CD14-positive monocyte (primary cell): ENCODE measurements at places on chromosomes 16 and 17.

GRCh38 chr17:4220655-4221054 is 43.1 kb downstream of the ANKFY1 start:
- no peak for DNase-seq

GRCh38 chr17:75814900-75815373 is 29.3 kb downstream of the UNC13D start:
- DNase-seq: peak; percentile 5

DNA sequence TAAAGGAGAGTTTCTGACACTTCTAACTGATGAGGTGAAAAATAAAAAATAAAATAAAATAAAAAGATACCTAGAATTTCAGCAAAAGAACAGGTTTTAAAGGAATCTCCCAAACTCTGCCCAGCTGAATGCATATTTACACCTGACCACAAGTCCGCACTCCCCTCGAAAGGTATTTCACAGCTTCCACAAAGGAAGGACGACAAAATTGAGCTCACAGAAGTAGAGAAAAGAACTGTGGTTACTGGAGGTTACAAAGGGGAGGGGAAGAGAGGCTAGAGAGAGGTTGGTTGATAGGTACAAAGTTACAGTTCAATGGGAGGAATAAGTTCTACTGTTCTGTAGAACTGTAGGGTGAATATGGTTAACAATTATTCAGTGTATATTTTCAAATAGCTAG is 5.0 kb downstream of the LITAF start:
- DNase-seq: no peak

DNA sequence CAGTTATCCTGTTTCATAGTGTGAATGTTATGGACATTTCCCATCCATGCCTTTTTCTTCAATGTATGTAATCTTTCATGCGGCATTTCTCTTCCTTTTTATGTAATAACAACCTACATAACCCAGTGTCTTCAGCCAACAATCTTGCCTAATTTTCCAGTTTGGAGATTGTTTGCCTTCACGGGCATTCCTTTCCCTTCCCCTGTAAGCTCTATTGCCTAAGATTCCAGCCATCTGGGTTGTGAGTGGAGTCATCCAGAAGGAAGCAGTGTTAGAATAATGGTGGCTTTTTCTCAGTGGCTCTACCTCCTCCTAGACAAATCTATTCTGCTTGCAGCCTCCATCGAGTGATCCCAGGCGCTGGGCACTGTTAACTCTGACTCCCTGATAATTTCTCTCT is 22.3 kb downstream of the SYCE1L start:
- no peak for DNase-seq

DNA sequence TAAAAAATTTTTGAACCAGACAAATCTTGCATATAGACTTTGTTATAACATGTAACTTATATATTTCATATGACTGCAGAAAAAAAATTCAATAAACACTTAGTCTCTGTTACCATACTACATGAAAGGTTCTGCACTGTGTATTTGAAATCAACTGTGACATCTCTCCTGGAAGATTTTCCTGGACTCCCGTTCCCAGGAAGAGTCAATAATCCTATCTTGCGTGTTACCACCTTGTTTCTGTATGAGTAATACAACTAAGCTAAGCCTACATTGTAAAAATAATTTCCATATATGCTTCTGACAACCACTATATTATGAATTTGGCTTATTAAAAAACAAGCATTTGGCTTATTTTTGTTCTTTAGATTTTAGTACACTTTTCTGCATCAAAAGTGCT is 665.6 kb upstream of the SOX9 start:
- DNase-seq: no peak

GRCh38 chr16:88775825-88776224 is 9.2 kb downstream of the PIEZO1 start:
- no peak for DNase-seq

- DNase-seq: no peak
These were observed 89.7 kb upstream of the CLEC18A start for GRCh38 chr16:69861292-69862030.

- DNase-seq: peak; percentile 47
These were observed 56.3 kb downstream of the XYLT1 start for GRCh38 chr16:17414421-17414820.

DNA sequence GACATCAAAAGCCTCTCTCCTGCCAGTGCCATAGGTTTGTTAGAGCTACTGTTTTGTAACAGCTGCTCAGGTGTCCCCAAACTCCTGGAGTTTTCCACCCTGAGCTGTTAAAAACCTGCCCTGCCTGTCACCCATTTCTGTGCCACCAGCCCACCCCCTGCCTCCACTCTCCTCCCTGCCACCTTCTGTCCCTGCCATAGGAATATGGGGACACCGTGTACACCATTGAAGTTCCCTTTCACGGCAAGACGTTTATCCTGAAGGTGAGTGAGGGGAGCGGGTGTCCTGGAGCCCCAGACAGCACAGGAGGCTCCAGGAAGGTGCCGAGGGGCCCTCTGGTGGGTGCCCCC is 5.2 kb upstream of the TCAP start:
- DNase-seq: no peak

- no peak for DNase-seq
These were observed 21.3 kb downstream of the CYLD start for GRCh38 chr16:50763211-50763610.

DNA sequence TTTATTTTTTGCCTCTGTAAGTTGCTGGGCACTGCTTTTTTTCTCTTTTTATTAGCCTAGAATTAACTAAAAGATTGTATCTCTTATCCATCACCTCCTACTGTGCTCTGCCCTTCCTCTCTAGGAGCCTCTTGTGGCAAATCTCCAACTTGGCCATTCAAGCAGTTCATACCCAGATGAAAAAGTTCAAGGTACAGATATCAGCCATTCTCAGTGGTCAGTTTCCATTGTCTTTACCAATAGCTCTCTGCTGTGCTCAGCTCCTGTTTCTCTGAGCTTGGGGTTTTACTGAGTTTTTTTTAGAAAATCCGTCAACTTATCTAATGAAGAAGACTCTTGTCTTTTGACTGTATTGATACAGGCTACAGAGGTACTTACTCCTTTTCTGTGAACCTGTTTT is 15.6 kb downstream of the MOSMO start:
- no peak for DNase-seq

DNA sequence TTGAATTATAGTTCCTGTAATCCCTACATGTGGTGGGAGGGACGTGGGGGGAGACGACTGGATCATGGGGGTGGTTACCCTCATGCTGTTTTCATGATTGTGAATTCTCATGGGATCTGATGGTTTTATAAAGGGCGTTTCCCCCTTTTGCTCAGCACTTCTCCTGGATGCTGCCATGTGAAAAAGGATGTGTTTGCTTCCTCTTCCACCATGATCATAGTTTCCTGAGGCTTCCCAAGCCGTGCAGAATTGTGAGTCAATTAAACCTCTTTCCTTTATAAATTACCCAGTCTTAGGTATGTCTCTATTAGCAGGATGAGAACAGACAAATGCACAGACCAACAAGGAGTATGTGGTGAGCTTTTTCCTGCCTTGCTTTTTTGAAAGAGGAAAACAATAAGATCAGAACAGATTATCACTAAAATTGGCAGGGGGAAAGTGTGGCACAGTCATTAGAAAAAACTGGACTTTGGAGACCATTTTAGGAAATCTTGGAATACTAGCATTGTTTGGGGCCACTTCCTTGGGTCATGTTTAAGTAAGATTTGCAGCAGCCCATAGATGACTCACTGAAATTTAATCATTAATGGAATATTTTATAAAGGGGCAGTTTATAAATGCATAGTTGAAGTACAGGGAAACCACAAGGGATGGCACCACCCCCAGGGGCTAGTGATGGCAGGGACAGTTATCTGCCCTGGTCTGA is 352.8 kb downstream of the CDH13 start:
- DNase-seq: no peak

DNA sequence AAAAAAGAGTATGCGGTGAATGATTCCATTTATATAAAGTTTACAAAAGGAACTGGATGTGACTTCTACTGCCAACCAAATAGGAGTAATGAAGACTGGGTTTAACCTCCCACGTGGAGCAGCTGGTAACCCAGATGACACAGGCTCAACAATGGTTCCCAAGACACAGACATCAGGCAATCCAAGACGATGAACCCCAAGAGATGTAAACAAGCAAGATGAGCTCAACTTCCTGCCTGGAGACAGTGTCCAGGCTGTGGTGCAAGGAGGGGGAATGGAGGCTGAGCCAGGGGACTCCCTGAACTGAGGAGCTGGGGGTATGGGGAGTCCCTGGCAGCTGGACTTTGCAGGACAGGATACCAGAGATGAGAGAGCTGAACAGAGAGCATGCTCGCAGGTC is 104.7 kb downstream of the LITAF start:
- no peak for DNase-seq

GRCh38 chr17:58335779-58336455 is 7.3 kb upstream of the TSPOAP1 start:
- DNase-seq: peak; percentile 57

DNA sequence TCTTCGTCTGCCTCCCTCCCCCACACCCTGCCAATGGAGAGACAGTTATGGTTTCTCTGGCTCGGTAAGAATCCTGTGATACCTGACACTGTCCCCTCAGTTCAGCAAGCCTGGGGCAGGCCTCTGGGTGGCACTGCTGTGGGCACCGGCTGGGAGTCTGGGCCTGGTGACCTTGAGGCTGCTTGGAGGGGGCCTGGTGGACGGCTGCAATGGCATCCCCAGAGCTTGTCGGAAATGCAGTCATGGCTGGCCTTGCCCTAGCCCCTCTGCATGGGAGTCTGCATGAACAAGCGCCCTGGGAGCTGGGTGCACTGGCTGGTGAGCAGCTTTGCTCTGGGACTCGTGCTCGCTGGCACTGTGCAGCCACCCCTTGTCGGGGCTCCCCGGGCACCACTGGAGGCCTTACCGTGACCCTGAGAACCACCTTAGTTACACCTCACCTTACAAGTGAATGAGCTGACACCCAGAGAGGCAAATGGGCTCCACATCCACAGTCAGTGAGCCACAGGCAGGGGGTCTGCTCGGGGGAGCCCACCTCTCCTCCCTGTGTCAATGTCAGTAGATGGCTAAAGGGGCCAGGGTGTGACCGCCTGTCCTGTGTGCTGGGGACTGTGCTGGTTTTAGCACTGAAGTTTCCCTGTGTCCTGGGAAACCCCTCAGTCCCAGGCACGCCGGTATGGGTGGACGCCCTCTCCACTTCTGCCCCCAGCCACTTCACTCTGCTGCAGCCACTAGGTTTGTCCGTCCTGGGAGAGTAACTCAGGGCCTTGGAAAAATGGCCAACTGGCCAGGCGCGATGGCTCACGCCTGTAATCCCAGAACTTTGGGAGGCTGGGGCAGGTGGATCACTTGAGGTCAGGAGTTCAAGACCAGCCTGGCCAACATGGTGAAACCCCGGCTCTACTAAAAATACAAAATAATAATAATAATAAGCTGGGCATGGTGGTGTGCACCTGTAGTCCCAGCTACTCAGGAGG is 1.4 kb downstream of the LGALS3BP start:
- DNase-seq: no peak
